ENCODE measurements at places on chromosomes 3 and 15. TPM values are rescaled to one million over a fixed set of nuclear protein-coding genes. Genes with fewer than 3 reads are reported as not detected.

DNA sequence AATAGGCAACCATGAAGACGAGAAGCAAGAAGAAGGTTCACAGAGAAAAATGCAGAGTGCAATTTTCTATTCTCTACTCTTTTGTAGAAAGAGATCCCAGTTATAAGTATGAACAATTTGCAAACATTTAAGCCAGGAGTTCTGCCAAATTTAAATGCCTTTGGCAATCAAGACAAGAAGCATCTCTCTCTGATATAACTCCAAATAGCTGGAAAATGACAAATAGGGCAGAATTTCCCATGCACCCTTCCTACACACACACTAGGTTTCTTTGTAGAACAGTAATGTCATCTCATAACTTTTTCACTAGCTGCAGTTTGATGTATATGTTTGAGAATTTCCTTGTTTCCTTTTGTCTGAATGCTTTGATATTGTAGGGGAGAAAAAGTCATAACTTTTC, 333.5 kb upstream of the AZI2 start:
- DNase-seq: peak; percentile 32

- DNase-seq: no peak
These were observed 62.0 kb upstream of the BCL6 start for GRCh38 chr3:187807086-187807862.

- DNase-seq: no peak
These were observed 78.1 kb downstream of the DCUN1D1 start for GRCh38 chr3:182902236-182902635.

DNA sequence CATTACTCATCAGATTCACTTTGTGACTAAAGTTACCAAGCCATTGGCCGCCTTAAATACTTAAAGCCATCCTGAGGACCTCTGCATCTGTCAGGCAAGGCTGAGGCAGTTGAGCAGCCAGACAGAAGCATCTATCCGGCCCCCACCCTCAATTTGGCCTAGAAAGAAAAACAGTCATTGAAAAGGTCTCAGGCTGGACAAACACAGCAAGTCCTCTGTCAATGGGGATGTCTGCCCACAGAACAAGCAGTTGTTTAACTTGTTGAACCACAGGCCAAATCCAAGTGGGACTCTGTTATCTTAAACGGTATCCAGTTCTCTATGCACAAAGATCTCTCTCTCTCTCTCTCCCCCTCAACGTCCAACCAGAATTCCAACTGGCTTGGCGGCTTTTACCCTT, 2.8 kb downstream of the ZIC4 start:
- DNase-seq: no peak

DNA sequence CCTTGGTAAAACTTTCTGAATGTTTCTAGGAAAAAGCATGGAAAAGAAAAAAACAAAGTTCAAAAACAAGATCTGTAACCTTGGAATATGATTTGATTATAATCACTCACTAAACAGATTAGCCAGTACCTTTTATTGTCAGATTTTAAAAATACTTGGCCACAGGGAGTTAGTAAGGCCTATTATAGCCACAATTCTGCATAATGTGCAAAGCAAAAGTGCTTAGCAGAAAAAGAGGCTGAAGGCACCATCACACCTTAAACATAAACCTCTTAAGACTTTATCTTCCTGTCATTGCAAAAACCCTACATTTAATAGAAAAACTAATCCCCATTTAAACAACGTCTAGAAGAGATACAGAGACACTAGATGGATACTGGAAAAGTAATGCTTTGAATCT, 41.8 kb downstream of the CHSY1 start:
- no peak for DNase-seq

The SLC9C1 gene
- polyA plus RNA-seq: 0.17 TPM
